ENCODE measurements at places on chromosomes 11 and 22.

GRCh38 chr11:35980686-35981390 lies 37.0 kb downstream of the LDLRAD3 start:
- no peak for DNase-seq

DNA sequence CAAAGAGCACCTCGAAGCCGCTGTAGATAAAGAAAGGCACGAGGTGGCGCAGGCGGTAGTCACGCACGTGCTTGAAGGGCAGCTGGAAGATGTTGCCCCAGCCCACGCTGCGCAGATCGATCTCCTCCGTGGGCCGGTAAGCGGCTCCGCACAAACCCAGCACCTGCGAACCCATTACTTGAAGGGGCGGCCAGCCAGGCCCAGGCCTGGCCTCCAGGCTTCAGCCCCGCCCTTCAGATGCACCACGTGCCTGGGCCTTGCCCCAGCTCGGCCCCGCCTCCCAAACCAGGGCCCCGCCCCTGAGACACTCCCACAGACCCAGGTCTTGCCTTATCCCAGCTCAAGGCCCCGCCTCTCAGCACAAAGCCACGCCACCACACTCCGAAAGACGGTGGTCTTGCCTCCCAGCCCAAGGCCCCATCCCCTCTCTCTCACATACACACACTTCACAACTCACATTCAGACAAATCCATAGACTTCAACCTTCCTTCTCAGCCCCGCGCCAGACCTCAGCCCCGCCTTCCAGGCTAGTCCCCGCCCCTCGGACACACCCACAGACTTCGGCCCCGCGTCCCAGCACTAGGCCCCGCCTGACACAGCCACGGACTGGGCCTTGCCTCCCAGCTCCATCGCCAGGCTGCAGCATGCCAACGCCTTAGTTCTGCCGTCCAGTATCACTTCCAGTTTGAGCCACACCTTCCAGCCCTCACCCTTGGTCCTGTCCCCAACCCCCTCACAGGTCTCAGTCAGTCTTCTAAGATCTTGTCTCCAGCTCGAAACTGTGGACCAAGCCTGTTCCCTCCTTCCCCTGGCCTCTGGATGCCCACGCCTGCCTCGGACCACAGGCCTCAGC lies 7.0 kb downstream of the UNC93B1 start:
- peak; percentile 64 for DNase-seq

DNA sequence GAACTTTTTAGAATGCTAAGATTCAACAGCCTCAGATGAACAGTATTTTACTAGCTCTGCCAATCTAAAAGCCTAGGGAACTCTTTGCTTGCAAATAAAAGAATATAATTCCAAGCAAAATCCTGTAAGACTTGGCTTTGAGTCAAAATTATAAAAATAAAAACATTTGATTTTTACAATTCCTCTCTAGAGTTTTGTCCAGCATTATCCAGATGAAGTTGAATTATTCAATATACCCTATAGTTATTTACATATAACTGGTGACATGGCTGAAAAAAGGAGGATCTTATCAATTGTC lies 378.3 kb downstream of the ETS1 start:
- no peak for DNase-seq

DNA sequence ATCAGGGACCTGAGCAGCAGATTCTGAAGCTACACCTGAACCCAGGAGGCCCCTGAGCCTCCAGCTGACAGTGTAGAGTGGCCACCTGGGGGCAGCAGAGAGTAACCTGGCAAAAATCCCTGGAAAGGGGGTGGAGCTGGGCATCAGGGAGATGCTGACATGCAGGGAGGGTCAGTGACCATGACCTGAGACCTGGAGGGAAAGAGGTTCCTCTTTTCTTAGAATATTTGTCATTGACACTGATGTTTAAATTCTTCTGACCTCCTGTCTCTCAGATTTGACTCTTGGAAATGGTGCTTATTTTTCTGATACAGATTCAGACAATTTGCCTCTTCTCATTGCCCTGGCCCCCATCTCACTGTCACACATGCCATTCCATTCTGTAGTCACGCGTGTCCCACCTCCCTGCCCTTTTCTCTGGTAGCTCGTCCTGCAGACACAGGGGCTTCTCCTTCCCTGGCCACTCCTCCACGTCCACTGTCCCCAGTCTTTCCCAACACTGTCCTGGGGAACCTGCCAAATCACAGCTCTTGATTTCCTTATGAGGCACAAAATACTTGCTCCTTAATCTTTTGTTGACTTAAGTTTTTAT lies 117.2 kb upstream of the IGLL5 start:
- DNase-seq, result no peak

DNA sequence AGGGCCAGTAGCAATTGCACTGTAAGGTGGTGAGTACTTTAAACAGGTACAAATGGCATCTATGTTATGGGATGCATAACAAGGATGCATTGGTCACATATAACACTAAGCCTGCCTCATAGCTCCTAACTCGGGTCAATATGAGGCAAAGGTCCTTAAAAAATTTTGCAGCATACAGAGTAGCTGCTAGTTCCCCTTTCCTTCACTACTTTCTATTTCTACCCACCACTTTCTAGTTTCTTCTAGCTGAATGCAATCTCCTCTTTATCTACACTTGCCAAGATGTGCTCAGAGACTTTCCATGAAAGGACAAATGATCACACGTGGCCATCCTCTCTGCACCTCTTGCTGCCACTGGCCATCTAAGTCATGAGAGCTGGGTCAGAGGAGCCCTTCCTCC lies 9.8 kb downstream of the OR51F2 start:
- DNase-seq, result no peak

DNA sequence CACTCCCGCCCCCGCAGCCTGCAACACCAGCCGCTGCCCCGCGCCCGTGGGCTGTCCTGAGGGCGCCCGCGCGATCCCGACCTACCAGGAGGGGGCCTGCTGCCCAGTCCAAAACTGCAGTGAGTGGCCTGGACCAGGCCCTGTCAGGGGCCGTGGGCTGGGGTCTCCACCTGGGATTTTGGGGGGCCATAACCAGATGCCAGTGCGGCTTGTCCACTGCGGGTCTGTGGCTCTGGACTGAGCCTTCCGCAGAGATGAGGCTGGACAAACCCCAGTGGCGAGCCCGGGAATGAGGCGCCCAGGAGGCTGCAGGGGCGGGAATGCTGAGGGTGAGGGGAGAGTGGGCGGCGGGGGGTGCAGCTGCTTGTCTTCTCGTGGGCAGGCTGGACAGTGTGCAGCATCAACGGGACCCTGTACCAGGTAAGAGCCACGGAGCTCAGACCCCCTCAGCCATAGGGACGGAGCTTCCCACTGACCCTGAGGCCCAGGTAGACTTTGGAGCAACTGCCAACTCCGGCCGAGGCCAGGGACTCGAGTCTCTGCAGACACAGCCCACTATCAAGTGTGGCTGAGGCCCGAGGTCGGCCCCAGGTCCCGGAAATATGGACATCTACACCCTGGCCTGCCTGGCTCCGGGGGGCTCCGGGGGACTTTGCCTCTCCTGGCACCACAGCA lies 24.8 kb upstream of the MUC5B start:
- DNase-seq, result no peak

GRCh38 chr11:66637557-66638176 lies 836 bp upstream of the RBM4 start:
- DNase-seq, result no peak

DNA sequence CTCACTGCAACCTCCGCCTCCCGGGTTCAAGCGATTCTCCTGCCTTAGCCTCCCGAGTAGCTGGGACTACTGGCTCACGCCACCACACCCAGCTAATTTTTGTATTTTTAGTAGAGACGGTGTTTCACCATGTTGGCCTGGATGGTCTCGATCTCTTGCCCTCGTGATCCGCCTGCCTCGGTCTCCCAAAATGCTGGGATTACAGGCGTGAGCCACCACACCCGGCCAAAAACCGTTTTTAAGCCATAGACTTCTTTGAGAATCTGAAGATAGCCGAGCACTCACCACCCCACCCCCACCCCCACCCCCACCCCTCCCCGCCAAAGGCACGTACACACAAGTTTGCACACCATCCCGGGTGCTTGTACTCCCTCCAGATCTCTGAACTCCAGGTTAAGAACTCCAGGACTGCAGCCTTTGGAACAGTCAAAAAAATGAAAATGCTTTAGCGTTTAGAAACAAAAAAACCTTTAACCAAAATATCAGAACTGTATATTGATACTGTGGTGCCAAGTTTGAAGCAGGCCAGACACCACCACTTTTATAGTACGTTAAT lies 1.5 kb downstream of the CRKL start:
- no peak for DNase-seq

GRCh38 chr22:44639891-44640617 lies 62.0 kb upstream of the PRR5 start:
- DNase-seq, result no peak

GRCh38 chr22:40638261-40638660 lies 1.7 kb upstream of the MRTFA start:
- DNase-seq, result no peak

DNA sequence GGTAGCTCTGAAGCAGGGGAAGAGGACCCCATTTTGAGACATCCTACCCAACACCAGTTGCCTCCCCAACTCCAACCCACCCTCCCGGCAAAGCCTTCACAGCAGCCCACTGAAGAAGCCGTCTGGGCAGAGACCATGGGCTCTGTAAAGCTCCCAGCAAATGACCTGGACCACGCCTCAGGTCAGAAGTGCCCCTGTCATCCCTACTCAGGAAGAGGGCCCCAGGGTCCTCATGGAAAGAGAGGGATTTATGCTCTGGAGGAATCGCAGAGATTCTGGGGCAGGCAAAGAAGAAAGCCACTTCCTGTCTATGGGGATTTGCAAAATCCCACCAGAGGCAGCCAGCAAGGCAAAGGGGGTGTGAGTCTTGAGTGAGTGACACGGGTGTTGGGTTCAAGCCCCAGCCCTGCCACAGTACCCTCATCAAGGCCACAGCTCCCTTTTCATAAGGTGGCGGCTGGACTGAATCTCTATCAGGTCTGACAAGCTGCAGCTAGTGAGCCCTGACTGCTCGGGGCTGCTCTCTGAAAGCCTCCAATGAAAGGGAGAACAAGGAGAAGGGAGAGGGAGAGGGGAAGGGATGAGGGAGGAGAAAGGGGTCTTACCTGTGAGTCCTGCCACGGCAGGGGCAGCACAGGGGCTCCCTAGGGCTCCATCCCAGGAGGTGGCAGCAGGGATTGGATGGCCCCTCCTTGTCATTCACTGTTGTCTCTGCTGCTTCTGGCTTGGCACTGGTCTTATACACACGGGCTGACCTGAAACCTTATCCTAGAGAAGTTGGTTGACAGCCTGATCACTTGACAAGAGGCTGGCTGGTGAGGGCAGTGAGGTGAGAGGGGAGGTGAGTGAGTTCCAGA lies at the start of gene UCP3:
Gene UCP3, minus strand, starts transcription at position 713 of the 857 bp plus-strand sequence. CDS start 2,043 bp downstream, outside the sequence.
- DNase-seq, result no peak

- DNase-seq, result no peak
These were observed 148.7 kb upstream of the B3GAT1 start for GRCh38 chr11:134560566-134561330.

- DNase-seq, result peak; percentile 39
These were observed 24.1 kb downstream of the IRAG1 start for GRCh38 chr11:10669258-10670033.

DNA sequence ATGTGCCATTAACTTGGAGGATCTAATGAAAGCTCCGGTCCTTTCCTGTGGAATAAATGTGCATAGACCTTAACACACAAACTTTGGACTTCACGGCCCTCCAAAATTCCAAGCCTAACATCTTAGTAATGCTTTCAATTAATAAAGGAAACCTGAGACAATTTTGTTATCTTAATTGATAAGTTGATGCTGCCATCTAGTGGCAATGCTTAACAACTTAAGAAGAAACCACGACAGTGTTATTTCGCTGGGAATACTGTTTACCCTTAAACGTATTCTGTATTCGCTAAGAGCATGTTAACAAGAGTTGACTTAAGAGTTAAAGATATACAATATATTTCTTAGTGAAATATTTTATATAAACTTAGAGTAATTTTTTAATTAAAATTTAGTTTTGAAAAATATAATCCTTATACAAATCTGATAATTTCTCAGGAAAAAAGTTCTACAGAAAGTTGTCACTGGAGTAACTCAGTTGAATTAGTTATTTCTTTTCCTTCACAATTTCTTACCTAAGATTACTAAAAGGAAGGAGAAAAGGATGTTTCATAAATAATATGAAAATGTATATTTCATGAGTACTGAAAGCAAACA lies 35.0 kb upstream of the OR9G4 start:
- no peak for DNase-seq

- no peak for DNase-seq
These were observed 52.4 kb downstream of the LGR4 start for GRCh38 chr11:27420217-27420616.

GRCh38 chr22:22430111-22430820 lies 78.3 kb downstream of the ZNF280B start:
- peak; percentile 14 for DNase-seq

- no peak for DNase-seq
These were observed 65.1 kb downstream of the BTG4 start for GRCh38 chr11:111447112-111447471.

DNA sequence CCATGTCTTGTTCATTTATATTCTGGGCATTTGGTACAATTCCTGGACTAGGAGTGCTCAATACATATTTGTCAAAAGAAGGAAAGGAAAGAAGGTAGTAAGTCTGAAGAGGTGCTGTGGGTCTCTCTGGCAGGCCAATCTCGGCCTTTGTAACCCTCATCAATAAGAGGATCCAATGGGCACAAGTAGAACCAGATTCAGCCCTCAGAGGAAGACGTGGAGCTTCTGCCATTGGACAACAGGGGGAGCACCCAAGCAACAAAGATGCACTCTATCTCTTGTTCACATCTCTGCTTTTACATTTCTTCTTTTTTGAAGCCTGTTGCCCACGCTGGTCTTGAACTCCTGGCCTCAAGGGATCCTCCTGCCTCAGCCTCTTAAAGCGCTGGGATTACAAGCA lies 2.2 kb upstream of the VPS11 start:
- no peak for DNase-seq

GRCh38 chr11:67504005-67504949 lies 886 bp downstream of the PITPNM1 start:
- DNase-seq, result peak; percentile 76

- no peak for DNase-seq
These were observed 6.9 kb downstream of the SCGB1C1 start for GRCh38 chr11:199782-200181.

DNA sequence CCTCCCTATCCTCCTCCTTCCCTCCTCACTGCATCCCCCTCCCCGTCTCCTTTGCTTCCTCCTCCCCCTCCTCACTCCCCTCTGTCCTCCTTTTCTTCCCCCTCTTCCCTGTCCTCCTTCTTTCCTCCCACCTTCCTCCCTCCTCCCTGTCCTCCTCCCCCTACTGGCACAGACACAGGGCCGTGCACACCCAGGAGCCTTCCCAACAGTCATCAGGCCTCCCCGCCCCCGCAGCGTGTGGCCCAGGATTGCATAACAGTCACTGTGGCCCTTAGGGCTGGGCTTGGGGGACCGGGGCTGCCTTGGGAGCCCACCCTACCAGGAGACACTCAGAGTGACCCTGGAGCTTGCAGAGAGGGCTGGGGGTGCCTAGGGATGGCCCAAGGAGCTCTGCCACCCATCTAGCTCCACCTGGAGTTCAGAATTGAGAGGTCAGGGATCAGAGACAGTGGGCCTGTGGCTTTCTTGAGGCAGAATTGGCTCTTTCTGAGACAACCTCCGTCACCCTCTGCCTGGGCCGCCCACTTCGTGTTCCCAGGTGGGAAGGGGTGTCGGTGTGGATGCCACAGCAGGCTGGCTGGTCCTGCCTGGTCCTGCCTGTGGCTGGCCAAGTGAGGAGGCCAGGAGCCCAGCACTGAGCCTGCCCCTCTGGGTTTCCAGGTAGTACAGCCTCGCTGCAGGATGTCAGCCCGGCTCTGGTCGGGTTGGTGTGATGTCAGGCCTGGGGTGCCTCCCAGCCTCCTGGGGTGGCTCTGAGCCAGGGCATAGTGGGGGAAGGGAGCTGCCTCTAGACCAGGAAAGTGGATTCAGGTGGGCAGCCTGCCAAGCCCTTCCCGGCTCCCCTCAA lies 1.6 kb downstream of the SPI1 start:
- no peak for DNase-seq

GRCh38 chr22:29393019-29393608 lies 4.7 kb upstream of the AP1B1 start:
- no peak for DNase-seq
